Stimulated activated naive CD8-positive, alpha-beta T cell treated with anti-CD3 and anti-CD28 coated beads, Interleukin-15, amount 100 ng/mL, for 72 hours (primary cell): ENCODE measurements at places on chromosomes 1 and 21.

- no peak for DNase-seq
Observed at GRCh38 chr1:147673816-147674215, 3.5 kb upstream of the ACP6 start.

DNA sequence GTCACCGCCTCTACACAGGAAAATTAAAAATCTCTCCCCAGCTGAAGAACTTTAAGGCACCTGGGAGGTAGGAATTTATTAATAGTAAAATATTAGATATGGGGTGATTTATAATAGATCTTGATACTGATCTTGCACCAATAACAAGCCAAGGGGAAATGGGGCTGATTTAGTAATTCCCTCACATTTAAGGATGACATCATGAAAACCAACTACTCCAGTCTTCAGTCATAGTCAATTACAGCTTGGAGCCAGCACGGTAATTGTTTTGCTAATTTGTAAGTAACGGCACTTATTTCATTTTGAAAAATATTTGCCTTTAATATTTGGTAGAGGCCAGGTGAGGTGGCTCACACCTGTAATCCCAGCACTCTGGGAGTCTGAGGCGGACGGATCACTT, 92.8 kb downstream of the TGFBR3 start:
- DNase-seq: no peak

GRCh38 chr1:62207187-62207586, 12.5 kb downstream of the L1TD1 start:
- DNase-seq: no peak

- DNase-seq: no peak
Observed at GRCh38 chr1:230429067-230429735, 3.1 kb upstream of the PGBD5 start.

DNA sequence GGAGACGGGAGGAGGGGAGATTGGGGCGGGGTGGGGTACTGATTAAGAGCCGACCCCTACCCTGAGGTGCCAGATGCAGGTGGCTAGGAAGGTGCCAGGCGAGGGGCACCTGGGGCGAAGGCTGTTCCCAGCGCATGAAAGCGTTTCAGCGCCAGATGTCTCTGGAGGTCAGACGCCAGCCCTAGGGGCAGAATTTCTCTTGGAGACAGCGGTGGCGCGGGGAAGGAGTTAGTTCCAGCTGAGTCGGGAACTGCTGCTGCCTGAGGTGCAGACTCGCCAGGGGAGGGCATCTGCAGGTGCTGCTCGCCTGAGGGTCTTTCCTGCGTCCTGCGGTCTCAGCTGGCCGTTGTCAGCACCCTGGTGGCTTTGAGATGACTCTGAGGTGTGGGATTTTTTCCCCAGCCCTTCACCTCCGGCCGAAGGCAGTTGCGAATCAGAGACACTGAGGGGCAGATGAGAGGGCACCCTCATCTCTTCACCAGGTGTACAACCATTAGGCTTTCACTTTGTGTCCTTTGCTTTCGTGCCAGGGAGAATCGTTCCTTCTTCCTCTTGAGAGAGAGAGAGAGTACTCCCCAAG, 539 bp downstream of the CGN start:
- peak; percentile 25 for DNase-seq

GRCh38 chr1:188937965-188938551, 1539.6 kb downstream of the BRINP3 start:
- no peak for DNase-seq

- no peak for DNase-seq
Observed at GRCh38 chr1:165695031-165695430, 3.3 kb downstream of the ALDH9A1 start.

DNA sequence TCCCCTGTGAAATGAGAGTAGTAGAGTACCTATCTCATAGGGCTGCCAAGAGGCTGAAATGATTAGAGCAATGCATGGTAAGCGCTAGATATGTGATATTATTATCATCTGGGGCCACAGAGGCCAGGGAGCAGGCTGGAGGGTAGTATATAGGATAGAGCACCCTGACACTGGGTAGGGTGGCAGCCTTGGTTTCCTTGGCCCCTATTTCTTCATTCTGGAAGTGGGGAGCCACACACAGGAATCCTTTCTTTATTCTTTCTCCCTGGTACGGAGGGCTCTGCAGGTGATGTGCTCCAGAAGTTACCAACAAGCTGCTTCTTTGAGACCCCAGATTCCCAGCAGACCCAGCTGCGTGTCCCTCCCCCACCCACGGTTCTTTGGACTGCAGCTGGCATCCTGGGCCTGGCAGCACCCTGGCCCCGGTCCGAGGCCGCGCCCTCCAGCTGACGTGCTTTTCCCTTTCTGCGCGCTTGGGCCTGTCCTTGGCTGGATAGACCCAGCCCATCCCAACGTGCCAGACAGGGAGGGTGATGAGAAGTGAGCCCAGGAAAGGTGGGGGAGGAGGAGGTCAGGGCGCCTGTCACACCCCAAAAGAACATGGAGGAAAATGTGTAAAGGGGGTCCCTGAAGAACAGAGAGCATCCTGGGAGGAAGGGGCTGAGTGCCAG, 18.2 kb downstream of the INAVA start:
- DNase-seq: no peak

- no peak for DNase-seq
Observed at GRCh38 chr1:76065270-76065669, 9.3 kb upstream of the ST6GALNAC3 start.

DNA sequence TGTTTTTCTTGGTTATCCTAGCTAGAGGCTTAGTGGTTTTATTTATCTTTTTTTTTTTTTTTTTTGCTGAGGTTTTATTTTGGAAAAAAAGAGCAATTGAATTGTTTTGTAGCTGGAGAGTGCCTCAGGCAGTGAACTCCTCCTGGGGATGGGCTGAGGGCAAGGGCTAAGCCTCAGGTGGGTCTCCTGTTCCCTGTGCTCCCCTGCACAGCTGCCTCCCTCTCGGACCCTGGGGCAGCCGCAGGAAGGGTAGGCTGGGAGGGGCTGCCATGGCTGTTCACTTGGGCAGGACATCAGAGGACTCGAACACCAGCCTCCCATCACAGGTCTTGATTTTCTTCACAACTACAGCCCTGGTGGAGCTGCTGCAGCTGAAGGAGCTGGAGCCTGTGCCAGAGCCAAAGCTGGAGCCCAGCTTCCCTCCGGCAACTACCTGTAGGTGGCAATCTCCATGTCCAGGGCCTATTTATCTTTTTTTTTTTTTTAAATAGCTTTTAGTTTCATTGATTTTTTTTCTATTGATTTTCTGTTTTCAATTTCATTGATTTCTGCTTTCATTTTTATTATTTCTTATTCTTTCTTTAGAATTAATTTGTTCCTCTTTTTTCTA, 28.9 kb downstream of the LEPR start:
- no peak for DNase-seq

DNA sequence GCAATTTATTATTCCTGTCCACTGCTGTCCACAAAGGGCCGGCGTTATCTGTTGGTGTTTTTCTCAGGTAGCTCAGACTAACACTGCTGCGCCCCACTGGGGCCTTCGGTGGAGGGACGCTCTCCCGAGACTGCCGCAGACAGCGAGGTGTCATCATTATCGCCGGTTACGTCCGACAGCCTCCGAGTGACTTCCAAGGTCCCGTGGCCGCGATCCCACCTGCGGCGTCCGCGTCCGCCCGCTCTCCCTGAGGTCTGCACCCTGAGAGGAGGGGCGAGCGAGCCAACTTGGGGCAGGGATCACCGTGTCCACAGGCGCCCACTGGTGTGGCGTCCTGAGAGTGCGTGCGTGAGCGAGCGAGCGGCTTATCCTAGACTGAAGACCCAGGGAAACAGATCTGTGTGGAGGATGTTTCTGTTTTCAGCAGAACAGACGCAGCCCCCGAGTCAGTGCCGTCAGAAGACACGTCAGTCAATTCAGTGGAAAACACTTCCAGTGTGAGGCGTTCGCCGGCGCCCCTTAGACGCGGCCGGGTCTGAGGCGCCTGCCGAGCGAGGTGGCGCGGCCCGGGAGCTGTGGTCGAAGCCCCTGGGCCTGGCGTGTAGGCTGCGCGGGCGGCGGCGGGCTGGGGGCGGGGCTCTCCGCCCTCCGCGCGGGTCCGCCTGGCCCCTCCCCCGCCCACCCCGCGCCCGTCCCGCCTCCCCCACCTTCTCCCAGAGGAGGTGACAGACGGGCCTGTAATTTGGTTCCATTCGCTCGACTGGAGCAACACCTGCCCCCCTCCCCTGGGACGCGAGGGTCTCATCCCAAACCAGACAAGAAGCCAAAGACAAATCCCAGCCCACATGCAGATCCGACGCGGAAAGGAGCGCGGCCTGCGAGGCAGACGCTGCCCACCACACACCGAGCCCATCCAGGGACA, 12.6 kb downstream of the NHLH2 start:
- DNase-seq: peak; percentile 12

GRCh38 chr1:94324178-94324544, 86.8 kb upstream of the ARHGAP29 start:
- DNase-seq: no peak

DNA sequence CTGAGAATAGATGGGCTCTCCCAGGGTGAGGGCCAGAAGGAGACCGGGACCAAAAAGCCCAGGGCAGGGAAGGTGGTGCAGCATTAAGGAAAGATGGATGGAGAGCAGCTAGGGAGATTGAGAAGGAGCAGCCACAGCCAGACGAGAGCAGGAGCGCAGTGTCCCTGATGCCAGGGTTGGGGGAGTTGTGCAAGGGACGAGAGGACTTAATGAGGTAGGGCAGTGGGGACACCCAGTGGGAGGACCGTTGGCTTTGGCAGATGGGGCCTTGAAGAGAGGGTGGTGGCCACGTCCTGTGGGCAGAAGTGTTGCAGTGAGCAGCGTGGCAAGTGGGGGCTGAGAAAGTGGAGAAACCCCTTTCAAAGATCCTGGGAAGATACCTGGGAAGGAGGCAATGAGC, 38.0 kb upstream of the KDM4A start:
- no peak for DNase-seq

GRCh38 chr1:229089586-229090208, 181.2 kb upstream of the RAB4A start:
- DNase-seq: no peak

GRCh38 chr1:13899856-13900255, 199.9 kb downstream of the PRDM2 start:
- no peak for DNase-seq

- DNase-seq: no peak
Observed at GRCh38 chr1:216626394-216627067, 96.7 kb downstream of the ESRRG start.

DNA sequence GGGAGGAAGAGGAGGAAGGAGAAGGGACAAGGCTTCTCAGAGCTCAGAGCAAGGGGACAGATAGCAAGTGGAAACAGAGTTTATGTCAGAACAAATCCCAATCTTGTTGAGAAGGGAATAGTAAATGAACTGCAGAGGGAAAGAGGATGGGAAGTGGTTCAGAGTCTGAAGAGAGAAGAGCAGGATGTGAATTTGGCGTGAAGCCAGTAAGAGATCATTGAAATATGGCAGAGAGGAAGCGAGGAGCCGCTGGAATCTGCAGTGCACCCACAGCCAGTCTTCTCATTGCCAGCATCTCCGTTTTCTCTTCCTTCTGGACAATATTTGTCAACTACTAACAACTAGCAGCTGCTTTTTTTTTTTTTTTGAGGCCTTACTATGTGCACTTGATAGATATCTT, 19.1 kb downstream of the OLFML3 start:
- DNase-seq: no peak

DNA sequence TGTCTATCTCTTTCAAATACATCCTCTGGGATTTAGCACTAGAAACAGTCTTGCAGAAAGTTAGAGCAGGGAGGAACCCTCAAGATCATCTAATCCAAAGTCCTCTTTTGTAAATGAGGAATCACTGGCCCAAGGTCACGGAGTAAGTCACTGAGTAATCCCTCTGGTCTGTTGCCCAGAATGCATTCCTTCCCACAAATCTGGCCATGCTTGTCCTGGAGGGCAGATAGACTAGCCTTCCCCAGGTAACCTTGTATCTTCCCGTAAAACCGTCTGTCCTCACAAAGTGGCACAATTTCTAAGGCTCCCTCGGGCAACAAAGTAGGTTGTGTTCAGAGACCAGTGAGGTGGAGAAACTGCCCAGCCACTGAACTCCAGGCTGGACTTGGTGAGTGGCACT, 46.2 kb downstream of the DDR2 start:
- DNase-seq: no peak

GRCh38 chr1:92854101-92854785, 22.4 kb downstream of the RPL5 start:
- no peak for DNase-seq

- no peak for DNase-seq
Observed at GRCh38 chr1:171792656-171793369, 11.4 kb downstream of the METTL13 start.

GRCh38 chr1:49424782-49425181, 599.0 kb downstream of the AGBL4 start:
- DNase-seq: no peak

DNA sequence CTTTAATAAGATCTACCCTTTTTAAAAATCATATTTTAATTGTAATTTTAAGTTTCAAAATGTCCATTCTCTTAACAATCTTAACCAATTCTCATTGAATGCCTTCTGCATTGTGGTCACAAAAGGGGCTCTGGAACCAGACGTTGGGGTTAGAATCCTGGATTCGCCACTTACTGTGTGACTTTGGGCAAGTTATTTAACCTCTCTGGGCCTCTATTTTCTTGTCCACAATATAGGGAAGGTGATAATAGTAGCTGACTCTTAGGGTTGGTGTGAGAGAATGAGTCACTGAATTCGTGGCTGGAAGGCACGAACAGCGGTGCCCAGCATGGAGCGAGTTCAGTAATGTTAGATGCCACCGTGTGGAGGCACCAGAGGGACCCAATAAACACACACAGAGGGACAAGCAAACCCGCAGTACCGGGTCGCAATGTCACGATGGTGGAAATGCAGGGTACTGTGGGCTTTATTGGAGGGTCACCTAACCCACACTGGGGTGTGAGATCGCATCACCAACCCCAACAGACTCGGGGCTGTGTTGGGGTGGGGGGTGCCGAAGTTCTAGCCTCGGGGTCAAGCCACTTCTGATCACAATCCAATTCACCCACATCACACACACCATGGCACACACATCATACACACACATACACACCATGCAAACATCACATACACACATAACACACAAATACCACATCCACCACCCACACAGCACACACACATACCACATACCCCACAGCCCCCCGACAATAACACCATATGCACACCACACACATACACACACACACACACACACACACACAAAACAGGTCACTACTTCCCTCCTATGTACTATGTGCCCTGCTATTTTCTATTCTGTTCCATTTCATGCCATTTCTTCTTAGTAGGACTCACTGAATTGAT, 27.0 kb upstream of the IFNAR2 start:
- DNase-seq: no peak

GRCh38 chr1:226092965-226093364, 30.4 kb downstream of the H3-3A start:
- DNase-seq: no peak

- DNase-seq: no peak
Observed at GRCh38 chr1:71083271-71083670, 2.4 kb upstream of the ZRANB2 start.

GRCh38 chr1:109750241-109750882, 9.5 kb upstream of the GSTM3 start:
- DNase-seq: peak; percentile 6

- DNase-seq: no peak
Observed at GRCh38 chr1:209985002-209985401, 47.0 kb downstream of the SYT14 start.
